ENCODE measurements at places on chromosomes 12 and 14.

- no peak overlapping the region for H3K27ac ChIP-seq
- H3K27me3 ChIP-seq = peaks cover 13% of the 10 kb centered on the region
- DNase-seq = no peak
- peak overlapping the region; percentile 56 for H3K4me3 ChIP-seq
These were observed 11.1 kb upstream of the SELPLG start for GRCh38 chr12:108644811-108645120.

GRCh38 chr12:81284137-81284536 is 206.3 kb downstream of the ACSS3 start:
- H3K27ac ChIP-seq = no peak overlapping the region
- no peaks in the 10 kb centered on the region for H3K36me3 ChIP-seq
- no peaks in the 10 kb centered on the region for H3K27me3 ChIP-seq
- H3K4me3 ChIP-seq = no peak overlapping the region

- no peaks in the 10 kb centered on the region for H3K4me1 ChIP-seq
- DNase-seq = no peak
- no peaks in the 10 kb centered on the region for H3K36me3 ChIP-seq
- H3K27ac ChIP-seq = no peak overlapping the region
- peaks cover 1% of the 10 kb centered on the region for H3K27me3 ChIP-seq
- no peak overlapping the region for H3K4me3 ChIP-seq
These were observed 32.0 kb downstream of the MYL2 start for GRCh38 chr12:110888256-110888991.

- H3K27ac ChIP-seq = no peak overlapping the region
- no peak for DNase-seq
- H3K27me3 ChIP-seq = no peaks in the 10 kb centered on the region
- H3K4me1 ChIP-seq = no peaks in the 10 kb centered on the region
- peaks cover 4% of the 10 kb centered on the region for H3K36me3 ChIP-seq
These were observed 238.8 kb downstream of the TTC6 start for GRCh38 chr14:37834275-37834674.

DNA sequence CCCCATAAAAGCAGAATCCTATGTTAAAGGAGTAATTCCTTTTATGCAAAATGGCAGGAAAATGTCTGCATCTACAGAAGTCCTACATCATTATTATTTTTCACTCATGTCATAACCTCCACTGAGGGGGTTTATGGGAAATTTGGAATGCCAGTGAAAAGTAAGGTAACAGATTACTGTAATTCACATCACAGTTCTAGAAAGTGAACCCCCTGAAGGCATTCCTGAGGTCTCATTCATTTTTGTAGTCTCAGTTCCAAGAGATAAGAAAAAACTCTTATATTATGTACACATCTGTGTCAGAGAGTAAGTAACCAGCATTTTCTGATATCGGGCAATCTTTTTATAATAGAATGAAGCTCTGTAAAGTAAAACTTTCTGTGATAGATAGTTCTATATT is 28.8 kb upstream of the BCAT1 start:
- no peaks in the 10 kb centered on the region for H3K36me3 ChIP-seq
- no peak overlapping the region for H3K4me3 ChIP-seq
- H3K27me3 ChIP-seq = no peaks in the 10 kb centered on the region
- H3K27ac ChIP-seq = no peak overlapping the region
- no peak for DNase-seq
- H3K4me1 ChIP-seq = no peaks in the 10 kb centered on the region

GRCh38 chr12:93502802-93503623 is 35.7 kb downstream of the MRPL42 start:
- H3K4me1 ChIP-seq = no peaks in the 10 kb centered on the region
- peak; percentile 48 for DNase-seq
- no peak overlapping the region for H3K4me3 ChIP-seq
- no peaks in the 10 kb centered on the region for H3K27me3 ChIP-seq

DNA sequence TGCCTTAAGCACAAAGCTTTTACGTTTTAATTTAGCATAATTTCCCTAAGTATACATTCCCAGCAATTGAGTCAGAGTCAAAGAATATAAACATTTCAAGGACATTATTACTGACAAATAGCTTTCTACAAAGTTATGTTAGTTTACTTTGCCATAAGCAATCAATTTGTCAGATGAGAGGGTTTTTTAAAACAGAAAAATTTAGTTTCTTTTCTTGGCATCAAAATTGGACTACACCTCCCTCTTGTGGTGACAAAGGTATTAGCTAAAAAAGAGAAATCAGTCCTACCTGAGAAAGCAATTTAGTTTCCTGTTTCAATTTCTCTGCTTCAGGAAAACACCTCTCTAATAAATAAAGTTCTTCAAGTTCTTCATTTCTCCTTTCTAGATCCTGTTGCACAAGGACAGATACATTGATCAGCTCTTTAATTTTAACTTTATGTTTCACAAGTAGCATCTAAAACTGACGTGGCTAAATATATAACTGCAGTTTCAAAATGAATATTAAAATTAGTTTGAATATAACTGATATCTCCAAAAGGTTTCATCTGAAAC is 39.9 kb downstream of the DNAI7 start:
- H3K27ac ChIP-seq = no peak overlapping the region
- no peaks in the 10 kb centered on the region for H3K4me1 ChIP-seq
- no peak for DNase-seq

GRCh38 chr14:100554082-100554677 is 33.0 kb downstream of the BEGAIN start:
- no peak for DNase-seq
- H3K36me3 ChIP-seq = no peaks in the 10 kb centered on the region
- H3K4me1 ChIP-seq = no peaks in the 10 kb centered on the region
- H3K27ac ChIP-seq = no peak overlapping the region
- peaks cover 5% of the 10 kb centered on the region for H3K27me3 ChIP-seq

GRCh38 chr14:86196471-86196870 is 666.5 kb downstream of the FLRT2 start:
- no peaks in the 10 kb centered on the region for H3K36me3 ChIP-seq
- no peak overlapping the region for H3K27ac ChIP-seq
- no peak for DNase-seq
- H3K27me3 ChIP-seq = no peaks in the 10 kb centered on the region

DNA sequence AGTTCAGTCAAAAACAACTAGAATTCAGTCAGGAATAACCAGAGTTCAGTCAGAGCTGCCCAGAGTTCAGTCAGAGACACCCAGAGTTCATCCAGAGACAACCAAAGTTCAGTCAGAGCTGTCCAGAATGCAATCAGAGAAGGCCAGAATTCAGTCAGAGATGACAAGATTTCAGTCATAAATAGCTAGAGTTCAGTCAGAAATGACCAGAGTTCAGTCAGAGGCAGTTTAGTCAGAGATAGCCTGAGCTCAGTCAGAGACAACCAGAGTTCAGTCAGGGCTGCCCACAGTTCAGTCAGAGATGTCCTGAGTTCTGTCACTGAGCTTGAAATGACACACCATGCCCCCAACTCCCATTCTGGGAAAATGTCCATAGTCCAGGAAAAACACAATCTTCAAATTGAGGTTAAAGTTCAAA is 1102.8 kb downstream of the BCL11B start:
- peaks cover 6% of the 10 kb centered on the region for H3K27me3 ChIP-seq
- H3K4me3 ChIP-seq = no peak overlapping the region
- DNase-seq = no peak
- H3K36me3 ChIP-seq = no peaks in the 10 kb centered on the region
- H3K4me1 ChIP-seq = peaks cover 8% of the 10 kb centered on the region

DNA sequence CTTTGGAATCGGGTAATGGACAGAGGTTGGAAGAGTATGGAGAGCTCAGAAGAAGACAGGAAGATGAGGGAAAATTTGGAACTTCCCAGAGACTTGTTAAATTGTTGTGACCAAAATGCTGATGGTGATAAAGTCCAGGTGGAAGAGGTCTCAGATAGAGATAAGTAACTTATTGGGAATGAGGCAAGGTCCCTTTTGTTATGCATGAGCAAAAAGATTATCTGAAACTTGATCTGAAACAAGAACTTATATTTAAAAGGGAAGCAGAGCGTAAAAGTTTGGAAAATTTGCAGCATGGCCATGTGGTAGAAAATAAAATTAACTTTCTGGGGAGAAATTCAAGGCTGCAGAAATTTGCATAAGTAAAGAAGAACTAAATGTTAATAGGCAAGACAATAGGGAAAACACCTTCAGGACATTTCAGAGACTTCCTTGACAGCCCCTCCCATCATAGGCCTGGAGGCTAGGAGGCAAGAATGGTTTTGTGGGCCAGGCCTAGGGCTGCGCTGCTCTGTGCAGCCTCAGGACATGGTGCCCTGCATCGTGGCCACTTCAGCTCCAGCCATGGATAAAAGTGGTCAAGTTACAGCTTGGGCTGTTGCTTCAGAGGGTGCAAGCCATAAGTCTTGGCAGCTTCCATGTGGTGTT is 425.7 kb upstream of the PRICKLE1 start:
- H3K27ac ChIP-seq = no peak overlapping the region
- H3K27me3 ChIP-seq = peaks cover 5% of the 10 kb centered on the region
- no peak overlapping the region for H3K4me3 ChIP-seq
- peaks cover 12% of the 10 kb centered on the region for H3K36me3 ChIP-seq

DNA sequence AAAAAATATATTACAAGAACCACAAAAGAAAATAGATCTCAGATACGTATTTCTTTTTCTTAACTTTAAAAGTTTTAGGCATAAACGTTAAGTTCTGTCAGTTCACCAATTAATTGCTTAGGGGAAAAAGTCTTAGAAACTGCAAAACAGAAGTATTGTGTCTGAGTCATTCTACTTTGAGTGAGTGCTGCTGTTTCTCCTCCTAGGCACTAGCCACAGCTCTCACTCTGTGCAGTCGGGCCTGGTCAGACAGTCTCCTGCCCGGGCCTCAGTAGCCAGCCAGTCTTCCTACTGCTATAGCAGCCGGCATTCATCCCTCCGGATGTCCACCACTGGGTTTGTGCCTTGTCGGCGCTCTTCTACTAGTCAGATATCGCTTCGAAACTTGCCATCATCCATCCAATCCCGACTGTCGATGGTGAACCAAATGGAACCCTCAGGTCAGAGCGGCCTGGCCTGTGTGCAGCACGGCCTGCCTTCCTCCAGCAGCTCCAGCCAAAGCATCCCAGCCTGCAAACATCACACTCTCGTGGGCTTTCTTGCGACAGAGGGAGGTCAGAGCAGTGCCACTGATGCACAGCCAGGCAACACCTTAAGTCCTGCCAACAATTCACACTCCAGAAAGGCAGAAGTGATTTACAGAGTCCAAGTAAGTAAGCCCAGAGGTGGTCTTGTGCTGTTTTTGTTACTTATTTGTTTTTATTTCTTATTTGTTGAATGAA is 201.3 kb downstream of the PCNX1 start:
- no peak overlapping the region for H3K4me3 ChIP-seq
- peaks cover 3% of the 10 kb centered on the region for H3K27me3 ChIP-seq
- no peak for DNase-seq
- H3K36me3 ChIP-seq = peaks cover 26% of the 10 kb centered on the region
- H3K4me1 ChIP-seq = no peaks in the 10 kb centered on the region

DNA sequence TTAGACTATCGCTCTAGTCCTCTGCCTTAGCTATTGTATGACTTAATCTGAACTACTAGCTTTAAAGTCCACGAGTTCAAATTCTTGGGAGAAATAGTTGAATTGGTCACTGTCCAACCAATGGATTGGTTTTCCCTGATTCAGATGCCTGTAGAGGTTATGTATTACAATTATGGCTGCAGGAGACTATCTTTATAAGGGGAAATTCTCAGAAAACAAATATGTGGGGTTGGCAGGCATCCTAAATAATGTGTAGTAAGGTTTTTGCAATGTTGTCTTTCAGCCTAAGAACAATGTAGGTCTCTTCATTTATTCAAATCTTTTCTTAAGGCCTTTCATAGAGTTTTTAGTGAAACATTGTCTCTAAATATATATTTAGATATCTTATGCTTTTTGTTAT is 26.9 kb downstream of the MYRFL start:
- H3K27me3 ChIP-seq = no peaks in the 10 kb centered on the region
- no peak for DNase-seq
- H3K27ac ChIP-seq = no peak overlapping the region
- H3K36me3 ChIP-seq = peaks cover 5% of the 10 kb centered on the region
- H3K4me1 ChIP-seq = no peaks in the 10 kb centered on the region

- H3K4me1 ChIP-seq = no peaks in the 10 kb centered on the region
- no peak overlapping the region for H3K4me3 ChIP-seq
- no peaks in the 10 kb centered on the region for H3K36me3 ChIP-seq
These were observed 633.5 kb downstream of the RERGL start for GRCh38 chr12:17456486-17456885.

Measured in endothelial cell (in vitro differentiated cells).